ENCODE measurements at places on chromosomes 2 and 18.

DNA sequence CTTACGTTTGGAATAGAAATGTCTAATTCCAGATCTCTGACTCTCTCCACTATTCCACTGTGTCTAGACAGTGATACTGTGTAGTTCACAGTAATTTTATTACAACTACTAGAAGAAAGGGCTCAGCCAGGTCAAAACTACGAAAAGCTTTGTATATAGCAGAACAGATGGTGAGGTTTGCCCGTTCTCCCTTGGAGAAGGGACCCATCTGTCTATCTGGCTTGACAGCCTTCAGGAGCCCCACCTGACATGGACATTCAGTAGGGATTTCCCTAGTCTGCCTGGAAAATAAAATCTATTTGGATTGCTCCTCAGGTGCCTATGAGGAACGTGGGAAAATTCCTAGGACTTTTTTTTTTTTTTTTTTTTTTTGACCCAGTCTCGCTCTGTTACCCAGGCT lies 435.4 kb downstream of the NRXN1 start:
- peak; percentile 36 for DNase-seq

DNA sequence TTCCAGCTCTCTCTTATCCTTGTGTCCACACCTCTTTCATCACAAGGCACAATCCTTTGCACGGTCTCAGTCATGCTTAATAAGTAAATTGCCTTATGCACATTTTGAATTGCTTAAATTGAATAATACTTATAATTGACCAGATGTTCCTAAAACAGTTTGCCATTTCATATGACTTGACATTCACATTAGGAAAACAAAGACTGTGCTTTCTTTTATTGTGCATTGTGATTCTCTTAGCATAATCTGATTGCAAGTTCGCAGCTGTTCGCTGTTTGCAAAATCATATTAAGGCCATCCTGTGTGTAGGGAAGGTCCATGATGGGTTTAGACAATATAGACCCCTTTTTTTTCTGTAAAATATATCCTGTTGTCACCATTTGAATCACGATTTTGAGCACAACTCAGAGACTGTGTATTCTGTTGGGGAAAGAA lies 75.6 kb downstream of the RNF144A start:
- no peak for DNase-seq

DNA sequence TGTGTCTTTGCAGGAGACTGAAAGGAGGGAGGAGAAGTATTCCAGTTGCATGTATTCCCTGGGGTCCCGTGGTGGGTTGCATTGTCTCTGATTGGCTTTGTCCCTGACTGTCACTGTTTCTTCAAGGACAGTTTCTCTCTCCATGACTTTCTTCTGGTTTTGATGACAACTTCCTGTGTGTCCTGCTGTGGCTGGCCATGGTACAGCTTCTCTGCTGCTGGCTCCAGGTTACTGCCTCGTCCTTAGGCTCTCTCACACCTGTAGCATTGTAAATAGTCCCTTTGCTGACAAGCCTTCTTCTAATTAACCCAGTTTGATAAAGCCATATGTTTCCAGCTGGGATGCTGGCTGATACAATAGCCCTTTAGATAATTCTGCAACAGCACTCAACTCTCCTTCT lies 129.0 kb downstream of the LPIN1 start:
- no peak for DNase-seq

- no peak for DNase-seq
These were observed 25.0 kb upstream of the KDM3A start for GRCh38 chr2:86416146-86416545.

DNA sequence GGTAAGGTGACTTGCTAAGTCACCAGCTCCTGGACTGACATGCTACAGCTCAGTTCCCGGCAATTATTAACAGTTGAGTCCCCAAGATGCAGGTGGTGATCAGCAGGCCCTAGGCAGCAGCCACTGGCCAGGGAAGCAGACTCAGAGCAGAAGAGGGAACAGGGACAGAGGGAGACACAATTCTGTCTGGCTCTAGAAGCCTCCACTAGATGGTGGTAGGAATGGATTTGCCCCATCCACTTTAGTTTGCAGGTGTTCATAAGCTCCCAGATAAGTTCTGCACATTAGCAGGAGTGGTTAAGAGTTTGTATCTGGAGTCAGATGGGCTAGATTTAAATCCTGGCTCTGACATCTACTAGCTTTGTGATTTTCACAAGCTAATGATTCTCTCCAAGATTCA lies 25.5 kb upstream of the SLC1A4 start:
- no peak for DNase-seq

DNA sequence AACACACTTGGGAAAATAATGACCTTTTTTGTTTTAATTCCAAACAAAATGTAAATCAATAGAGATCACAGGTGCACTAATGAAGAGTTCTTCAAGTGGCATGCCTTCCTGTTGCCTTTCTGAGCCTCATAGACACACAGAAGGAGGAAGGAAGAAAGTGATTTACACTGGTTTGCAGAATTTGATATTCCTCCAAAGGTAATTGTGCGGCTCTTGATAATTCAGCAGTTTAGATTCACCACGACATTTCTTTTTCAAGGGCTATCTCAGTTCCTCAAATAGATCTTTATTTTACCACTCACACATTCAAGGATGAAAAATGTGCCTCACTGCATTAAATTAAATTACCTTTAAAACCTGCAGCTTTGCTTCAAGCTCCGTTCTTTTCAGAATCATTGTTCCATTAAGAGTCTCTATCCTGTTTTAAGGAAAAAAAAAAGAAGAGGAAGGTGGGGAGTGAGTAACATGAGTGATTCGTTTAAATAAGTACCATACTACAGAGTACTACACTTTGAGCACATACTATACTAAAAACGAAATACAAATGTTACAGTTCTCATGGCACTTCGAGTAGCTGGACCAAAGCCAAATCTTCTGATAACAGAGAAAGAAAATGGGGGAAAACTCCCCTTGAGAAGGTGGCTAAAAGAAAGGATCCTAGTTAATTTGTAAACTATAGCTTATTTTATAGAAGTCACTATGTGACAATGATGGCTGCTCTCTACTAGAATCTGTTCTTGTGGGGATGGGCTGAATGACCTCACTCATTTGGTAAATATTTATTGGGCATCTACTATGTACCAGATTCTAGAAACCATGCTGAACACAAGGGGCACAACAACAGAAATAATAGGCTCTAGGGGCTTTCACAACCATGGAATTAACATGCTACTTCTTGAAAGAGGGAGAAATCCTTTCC lies 16.6 kb downstream of the CYTIP start:
- no peak for DNase-seq

DNA sequence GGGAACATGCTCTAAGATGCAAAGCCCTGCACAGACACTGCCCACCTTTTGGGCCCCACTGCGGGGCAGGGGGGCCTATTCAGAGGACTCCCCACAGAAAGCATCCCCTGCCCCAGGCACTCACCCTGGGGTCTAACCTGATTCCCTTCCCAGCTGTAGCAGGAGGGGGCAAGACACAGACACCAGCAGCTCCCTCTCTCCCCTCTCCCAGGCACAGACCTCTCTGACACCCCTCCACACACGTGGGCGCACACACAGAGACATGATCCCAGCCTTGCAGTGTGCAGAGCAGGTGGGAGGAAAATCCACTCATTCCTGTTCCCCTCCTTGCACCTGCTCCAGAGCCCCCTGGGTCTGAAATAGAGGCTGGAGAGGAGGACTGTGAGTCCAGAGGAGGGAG lies 10.7 kb downstream of the TNS1 start:
- no peak for DNase-seq

DNA sequence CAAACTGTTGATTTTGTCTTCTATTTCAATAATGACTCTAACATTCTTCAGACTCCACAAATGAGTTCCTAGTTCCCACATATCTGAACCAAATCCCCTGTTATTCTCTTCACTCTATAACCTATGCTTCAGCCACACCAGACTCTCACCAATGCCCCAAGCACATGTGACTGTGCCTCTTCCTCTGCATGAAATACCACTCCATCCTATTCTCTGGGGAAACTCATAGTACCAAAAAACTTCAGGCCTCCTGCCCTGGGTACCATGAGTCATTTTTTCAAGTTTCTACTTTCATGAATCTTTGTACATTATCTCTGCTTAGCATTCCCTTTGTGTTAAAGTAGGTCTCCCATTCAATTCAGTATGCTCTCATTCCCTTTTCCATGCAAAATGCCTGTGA lies 353.2 kb downstream of the ZEB2 start:
- no peak for DNase-seq

GRCh38 chr2:4246364-4247131 lies 543.2 kb downstream of the DCDC2C start:
- no peak for DNase-seq

DNA sequence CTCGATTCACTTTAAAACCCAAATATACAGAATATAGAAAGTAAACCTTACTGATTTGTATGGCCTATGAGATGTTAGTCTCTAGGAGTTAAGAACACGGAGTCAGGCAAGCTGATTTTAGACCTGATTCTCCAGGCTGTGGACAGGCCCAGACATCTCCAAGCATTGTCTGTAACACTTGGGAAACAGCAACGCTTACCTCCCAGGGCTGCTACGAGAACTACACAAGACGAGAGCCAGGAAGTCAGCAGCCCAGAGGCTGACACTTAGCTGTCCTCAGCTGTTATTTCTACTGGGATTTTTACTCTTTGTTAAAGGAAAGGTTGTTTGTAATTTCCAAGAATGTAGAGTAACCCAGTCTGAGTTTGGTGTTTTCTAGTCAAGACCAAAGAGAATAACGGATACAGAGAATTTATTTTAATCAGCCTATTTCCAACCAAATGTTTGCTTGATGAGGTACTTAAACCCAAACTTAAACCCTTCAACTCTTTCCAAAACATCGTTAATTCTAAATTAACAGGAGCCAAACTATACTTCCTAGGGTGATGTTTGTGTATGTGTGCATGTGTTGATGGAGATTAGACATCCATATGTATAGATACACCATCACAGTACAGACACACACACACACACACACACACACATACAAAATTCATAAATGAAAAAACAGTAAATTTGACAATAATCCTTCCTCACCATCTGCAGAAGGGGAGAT lies 123.4 kb downstream of the LAMA1 start:
- no peak for DNase-seq

DNA sequence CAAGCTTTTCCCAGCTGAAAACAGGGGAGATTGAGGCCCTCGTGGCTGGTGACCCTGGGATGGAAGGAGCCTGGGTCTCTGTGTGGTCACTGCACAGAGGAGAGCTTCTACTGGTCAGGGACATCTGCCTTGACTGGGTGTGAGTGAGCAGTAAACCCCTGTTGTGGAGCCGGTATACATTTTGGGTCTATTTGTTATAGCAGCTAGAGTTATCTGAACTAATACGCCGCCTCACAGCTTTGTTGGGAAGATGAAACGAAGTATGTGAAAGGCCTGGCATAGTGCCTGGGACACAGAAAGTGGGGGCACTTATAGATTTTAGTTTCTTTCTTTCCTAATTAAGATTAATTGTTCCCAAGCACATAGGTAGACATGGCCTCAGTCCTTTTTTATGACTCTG lies 72.2 kb upstream of the HPCAL1 start:
- DNase-seq = no peak

GRCh38 chr2:20049637-20050036 lies 1.8 kb downstream of the LAPTM4A start:
- no peak for DNase-seq

DNA sequence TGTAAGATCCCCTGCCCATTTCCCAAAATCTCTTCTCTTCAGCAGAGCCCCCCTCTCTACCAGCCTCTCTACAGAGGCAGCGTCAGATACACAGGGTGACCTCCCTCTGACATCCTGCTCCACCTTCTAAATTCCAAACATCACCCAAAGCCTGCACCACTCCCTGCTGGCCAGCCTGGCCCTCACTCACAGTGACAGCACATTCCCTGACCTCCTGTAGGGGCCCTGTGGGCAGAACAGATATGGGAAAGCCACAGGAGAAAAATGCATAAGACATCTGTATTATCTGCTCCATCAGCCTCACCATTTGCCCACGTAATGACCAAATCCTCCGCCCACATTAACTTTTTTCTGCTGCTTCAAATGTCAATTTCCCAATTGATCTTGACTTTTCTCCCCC lies 40.6 kb downstream of the TRABD2A start:
- no peak for DNase-seq

GRCh38 chr2:112750560-112750843 lies 13.9 kb downstream of the CKAP2L start:
- no peak for DNase-seq

DNA sequence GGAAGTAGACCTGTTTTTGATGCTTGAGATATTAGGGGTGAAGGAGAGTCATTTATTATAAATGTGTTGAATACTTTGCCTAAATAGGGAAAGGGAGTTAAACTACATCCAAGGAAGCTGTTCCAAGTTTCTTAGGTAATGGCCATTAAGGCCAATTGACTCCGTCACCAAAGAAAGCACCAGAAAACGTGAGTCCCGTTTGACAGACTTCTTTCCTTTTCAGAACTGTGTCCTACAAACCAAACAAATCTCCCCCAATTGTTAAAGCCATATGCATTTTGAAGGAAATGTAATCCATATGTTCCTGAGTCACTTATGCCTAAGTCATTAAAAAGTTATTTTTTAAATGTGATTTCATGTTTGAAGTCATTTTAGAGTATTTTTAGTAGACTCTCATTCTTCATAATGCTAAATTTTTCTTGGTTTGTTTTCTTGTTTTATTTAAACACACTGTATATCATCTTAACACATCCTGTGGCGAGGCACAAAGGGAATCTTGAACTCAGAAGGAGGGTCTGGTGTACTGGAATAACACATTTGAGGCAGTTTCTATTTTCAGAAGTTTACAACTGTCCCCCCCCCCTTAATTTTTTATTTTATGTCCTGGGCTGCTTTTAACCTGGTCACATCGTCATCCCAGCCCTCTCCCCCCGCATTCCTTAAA lies 133.7 kb downstream of the RHBDD1 start:
- no peak for DNase-seq

GRCh38 chr2:11873356-11874154 lies 127.1 kb downstream of the LPIN1 start:
- DNase-seq = no peak

DNA sequence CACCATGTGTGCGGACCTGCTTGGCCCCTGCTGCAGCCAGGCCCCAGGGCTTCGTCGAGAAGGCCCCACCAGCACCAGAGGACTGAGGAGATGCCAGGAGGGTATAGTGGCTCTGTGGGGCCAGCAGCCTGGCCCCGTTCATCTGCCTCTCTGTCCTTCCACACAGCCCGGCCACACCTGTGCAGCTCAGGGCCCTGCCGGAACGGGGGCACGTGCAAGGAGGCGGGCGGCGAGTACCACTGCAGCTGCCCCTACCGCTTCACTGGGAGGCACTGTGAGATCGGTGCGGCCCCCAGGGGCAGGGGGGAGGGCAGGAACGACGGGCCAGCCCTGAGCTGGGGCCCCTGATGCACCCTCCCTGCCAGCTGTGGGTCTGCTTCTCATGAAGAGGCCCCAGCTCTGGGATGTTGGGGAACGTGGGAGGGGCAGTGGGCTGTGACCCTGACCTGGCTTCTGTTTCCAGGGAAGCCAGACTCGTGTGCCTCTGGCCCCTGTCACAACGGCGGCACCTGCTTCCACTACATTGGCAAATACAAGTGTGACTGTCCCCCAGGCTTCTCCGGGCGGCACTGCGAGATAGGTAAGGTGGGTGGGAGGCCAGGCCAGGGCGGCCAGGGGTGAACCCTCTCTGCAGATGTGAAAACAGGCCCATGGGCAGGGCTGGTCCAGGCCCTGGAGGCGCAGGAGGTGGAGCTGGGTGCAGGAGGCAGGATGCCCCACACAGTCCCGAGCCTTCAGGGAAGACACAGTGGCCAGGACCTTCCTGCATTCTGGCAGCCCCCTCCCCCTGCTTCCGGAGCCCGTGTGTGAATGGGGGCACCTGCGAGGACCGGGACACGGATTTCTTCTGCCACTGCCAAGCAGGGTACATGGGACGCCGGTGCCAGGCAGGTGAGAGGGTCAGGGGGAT lies 50.3 kb downstream of the MTERF4 start:
- no peak for DNase-seq
